Amniotic epithelial cell (primary cell): ENCODE measurements at places on chromosomes 4 and X.

GRCh38 chr4:84939113-84939512 is 27.4 kb downstream of the WDFY3 start:
- DNase-seq: no peak

GRCh38 chr4:55608591-55608990 is 16.5 kb upstream of the PDCL2 start:
- DNase-seq: peak; percentile 17

- DNase-seq: no peak
These were observed 1777.8 kb upstream of the TENM3 start for GRCh38 chr4:180465364-180465763.

GRCh38 chr4:41160012-41160789 is 54.1 kb downstream of the APBB2 start:
- DNase-seq: peak; percentile 100

GRCh38 chr4:147547314-147548056 is 66.6 kb downstream of the EDNRA start:
- DNase-seq: peak; percentile 89

DNA sequence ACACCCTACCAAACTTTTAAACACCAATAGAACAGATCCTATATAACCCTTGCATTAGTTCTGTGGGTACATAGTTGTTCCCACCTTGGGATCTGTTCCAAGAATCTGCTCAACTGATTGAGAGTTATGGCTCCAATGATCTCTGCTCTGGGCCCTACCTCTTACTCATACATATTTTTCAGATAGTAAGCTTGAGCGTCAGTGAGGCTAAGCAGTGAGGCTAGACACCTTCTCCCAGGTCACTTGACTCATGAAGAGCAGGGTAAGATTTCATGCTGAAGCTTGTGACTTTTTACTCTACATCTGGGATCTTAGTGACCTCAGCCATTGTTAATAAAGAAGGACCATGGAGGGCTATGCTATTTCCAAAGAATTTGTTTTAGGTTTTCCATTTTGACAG is 23.1 kb upstream of the TNIP3 start:
- peak; percentile 20 for DNase-seq

GRCh38 chrX:139738581-139738980 is 30.6 kb upstream of the MCF2 start:
- DNase-seq: no peak

DNA sequence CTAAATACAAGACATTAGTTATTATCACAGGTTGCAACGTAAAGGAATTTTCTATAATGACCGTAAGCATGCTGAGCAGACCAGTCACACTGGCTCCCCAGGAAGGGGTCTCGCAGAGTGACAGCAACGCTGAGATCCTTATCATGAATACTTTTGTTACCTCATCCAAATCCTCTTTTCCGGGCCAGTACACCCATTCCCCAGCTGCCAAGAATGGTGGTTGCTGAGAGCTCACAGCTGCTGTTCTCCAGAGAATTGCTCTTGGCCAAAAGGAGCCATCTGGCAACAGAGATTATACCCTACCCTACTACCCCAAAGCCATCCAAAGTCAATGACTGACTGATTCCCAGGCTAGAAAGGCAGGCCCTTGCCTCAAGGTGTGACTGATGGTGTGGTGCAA is 91.6 kb downstream of the FUNDC1 start:
- DNase-seq: no peak

DNA sequence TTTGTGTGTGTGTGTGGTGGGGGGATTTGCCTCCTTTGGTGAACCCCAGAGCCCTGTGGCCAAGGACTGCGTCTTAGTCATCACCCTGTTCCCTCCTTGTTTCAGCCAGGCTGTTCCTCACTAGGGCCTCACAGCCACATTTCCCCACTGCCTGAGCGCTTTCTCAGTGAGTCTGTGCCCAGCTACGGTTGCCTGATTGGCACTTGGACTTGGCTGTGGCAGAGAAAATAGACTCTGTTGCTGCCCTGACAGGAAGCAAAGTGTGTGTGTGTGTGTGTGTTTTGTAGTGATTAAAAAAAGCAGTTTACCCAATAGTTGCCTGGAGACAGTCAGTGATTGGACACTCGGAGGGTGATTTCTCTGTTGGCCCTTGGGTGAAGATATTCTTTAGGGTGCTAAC is 113.0 kb downstream of the UCHL1 start:
- peak; percentile 63 for DNase-seq

DNA sequence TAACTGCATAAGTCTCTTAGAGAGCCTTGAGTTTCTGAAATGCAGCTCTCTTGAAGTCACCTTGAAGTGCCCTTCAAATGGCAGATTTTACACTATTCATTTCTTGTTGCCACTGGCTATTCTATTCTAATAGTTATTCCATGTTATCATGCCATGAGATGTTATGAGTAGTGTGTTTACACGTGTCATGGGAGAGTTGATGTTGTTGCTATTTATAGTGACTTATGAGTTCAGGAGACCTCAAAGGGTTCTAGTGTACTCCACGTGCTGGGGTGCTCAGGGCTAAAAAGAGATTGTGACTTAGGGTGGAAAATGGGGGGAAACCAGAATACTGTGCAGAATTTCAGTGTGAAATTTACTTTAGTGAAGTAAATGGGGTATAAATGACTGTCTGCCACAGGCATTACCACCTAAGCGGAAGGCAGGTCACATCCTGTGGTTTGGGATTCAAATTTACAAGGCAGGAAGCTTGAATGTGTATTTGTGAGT is 77.1 kb upstream of the SLC4A4 start:
- no peak for DNase-seq

- peak; percentile 11 for DNase-seq
These were observed 18.8 kb downstream of the ATP1B4 start for GRCh38 chrX:120380699-120381098.

DNA sequence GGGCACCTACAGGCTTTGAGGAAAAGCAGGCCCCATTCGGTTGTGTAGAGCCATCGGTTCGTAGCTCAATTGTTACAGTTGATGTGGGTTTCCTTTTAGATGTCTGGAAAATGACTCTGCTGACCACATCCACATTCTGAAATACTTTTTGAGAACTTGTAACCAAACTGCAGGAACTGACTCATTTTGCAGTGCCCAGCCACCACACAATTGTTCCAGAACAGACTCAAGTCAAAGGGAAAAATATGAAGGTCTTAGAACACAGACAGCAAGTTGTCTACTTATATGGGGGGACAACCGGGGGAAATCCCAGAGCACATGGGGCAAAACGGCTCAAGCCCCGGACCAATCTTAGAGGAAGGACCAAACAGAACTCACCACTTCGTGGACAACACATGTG is 557.6 kb upstream of the DIPK2B start:
- DNase-seq: peak; percentile 94

DNA sequence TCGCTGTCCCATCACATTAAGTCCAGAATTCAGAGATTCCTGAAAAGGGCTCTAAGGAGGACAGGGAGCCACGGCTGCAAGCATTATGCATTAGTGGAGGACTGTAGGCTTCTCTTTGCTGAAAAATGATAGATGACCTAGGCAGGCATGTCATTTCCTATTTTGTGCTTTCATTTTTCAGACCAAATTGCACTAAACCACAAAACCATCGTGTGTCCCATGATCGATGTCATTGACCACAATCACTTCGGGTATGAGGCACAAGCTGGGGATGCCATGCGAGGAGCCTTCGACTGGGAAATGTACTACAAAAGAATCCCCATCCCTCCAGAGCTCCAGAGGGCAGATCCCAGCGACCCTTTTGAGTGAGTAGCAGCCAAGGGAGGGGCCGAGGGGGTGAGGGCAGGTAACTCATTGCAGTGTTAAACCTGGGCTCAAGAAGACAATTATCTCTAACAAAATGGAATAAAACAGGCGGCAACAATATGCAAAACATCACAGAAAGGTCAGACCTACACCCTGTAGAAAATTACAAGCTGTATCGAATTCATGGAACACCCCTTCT is 355.2 kb upstream of the GALNT7 start:
- DNase-seq: no peak
